Esophagus mucosa (tissue), 1 donor: ENCODE measurements at places on chromosomes 16 and 17. TPM values are rescaled to one million over a fixed set of nuclear protein-coding genes. Genes with fewer than 3 reads are reported as not detected.
A peak's percentile ranks its signal among the peaks of the same experiment; 100 is the strongest.

GRCh38 chr16:707062-707538, 1.5 kb upstream of the FBXL16 start:
- peak; percentile 7 for ATAC-seq

MMP15 gene
- total RNA-seq: 4.6 TPM

DNA sequence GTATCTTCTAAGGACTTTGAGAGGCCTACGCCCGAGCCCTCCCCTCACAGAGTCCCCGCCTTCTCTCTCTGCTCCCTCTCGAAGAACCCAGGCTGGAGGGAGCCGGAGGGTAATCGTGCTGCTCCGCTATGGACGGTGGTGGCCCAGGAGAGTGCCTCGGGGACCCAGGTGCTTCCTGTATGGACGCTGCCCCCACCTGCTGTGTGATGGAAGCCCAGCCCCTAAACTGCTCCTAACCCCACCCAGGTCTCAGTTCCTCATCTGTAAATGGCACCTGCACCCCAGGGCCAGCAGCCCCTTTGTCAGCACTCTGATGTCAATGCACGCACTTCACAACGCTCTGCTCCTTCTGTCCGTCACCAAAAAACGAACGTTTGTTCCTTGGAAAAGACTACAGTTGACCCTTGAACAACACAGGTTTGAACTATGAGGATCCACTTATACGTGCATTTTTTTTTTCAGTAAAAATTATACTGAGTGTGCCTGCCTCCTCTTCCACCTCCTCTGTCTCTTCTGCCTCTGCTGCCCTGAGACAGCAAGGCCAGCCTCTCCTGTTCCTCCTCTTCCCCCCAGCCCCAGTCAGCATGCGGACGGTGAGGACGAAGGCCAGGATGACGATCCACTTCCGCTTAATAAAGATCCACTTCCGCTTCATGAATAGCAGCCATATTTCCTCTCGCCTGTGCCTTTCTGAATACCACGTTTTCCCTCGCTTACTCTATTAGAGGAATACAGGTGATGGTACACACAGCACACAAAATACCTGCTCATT, 118.3 kb downstream of the BANP start:
- peak; percentile 55 for ATAC-seq

DNA sequence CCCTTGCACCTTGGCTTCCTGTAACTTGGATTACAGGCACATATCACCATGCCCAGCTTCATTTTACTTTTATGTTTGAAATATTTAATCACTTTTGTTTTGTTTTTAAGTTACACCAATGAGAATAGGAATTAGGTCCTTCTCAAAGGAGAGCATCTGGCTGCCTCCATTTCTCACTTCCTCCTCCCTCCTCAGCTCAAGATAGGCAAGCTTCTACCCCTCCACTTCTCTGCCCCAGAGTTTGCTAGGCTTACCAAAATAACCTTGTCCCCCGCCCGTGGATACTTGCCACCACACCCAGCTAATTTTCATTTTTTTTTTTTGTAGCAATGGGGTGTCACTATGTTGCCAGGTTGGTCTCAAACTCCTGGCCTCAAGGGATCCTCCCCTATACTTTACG, 17.9 kb downstream of the GABARAPL2 start:
- ATAC-seq: no peak

CYBA gene
- total RNA-seq: 66.3 TPM

GRCh38 chr16:31135535-31136286, at the start of gene PRSS8:
Gene PRSS8 (minus strand): TSS chr16:31135727. CDS start chr16:31135498, 229 bp downstream.
- ATAC-seq: peak; percentile 74

GRCh38 chr17:68134046-68134637, 98.6 kb downstream of the KPNA2 start:
- peak; percentile 58 for ATAC-seq

CFAP52 gene
- not detected for total RNA-seq

- peak; percentile 35 for ATAC-seq
Measured at GRCh38 chr17:60107526-60108257, 29.0 kb upstream of the HEATR6 start.

SLC12A3 gene
- total RNA-seq: not detected
